ENCODE measurements at places on chromosomes 4 and X. TPM values are rescaled to one million over a fixed set of nuclear protein-coding genes. Genes with fewer than 3 reads are reported as not detected.

- DNase-seq = no peak
Observed at GRCh38 chrX:138487866-138488265, 223.7 kb downstream of the FGF13 start.

- DNase-seq = no peak
Observed at GRCh38 chrX:57952320-57952678, 42.0 kb upstream of the ZXDA start.

DNA sequence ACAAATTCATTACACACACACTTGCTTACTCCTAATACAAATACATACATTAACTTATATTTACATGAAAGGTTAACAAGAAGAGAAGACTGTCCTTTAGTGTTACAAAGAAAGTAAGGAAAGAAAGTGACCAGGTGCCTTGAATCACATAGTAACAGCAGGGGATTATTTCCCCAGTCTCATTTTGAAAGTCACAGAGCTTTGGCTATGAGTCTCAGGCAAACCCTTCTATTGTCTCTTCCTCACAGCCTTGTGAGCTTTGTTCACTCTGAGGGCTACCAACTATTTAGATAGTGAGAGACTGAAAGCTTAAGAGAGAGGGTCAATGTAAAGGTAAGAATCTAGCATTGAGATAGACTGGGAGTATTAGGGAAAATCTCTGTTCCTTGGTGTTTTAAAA, 161.6 kb downstream of the NPNT start:
- DNase-seq = no peak

Gene STPG2
- polyA plus RNA-seq = not detected

DNA sequence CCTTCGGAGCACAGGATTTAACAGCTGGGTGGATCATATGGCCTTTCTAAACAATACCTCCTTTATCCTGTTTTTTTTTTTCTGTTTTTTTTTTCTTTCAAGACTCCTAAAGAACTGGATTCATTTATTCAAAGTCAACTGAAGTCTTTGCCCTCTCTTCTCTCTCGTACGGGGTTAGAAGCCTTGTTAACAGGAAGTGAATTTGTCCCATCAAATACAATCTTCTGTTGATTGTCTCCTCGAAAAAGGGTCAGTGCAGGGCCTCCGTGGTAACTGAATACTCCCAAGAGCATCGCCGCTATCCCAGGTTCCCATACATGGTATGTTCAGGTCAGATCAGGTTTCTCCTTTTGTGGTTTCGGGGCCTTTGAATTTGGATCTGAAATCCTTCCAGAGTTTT, 1.8 kb upstream of the TMEM128 start:
- no peak for DNase-seq

DNA sequence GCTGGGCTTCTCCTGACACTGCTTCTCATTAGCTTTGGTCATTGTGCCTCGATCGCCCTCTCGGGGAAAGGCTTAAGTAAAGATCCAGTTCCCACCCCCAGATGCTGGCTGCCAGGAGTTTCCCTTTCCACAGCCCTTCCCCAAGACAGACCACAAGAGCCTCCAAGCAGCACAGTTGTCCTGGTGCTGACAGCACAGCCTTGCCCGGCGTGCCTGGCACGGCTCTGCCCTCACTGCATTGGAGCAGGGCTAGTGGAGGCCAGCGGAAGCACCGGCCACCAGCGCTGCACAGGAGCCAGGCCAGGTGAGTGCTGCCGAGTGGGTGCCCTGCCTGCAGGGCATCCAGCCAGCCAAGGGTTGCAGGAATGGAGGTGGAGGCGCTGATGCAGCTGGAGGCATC, 9.7 kb upstream of the MSANTD1 start:
- DNase-seq = no peak

Measured in fibroblast of lung (primary cell).